LNCaP clone FGC (cell line): ENCODE measurements at places on chromosomes 12 and 14.

DNA sequence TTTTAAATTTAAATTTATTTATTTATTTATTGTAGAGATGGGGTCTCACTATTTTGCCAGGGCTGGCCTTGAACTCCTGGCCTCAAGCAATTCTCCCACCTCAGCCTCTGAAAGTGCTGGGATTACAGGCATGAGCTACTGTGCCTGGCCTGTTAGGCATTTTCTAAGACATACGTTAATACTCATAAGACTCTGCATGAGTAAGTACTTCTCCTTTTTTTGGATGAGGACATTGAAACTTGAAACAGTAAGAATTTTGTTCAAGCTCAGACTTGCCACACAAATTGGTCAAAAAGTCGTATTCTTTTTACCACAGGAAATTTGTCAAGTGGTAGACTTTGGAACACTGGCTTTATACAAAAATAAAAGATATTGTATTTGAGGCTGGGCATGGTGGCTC is 187.4 kb upstream of the RASSF8 start:
- no peak for DNase-seq

GRCh38 chr14:96362965-96363750 is at the start of the genes ATG2B and GSKIP:
TSS of gene ATG2B (minus strand) at chr14:96363341. CDS start at chr14:96362976, 365 bp downstream.
TSS of gene GSKIP (plus strand) at chr14:96363526. CDS start at chr14:96382248, 18,722 bp downstream.
- peak; percentile 74 for DNase-seq

DNA sequence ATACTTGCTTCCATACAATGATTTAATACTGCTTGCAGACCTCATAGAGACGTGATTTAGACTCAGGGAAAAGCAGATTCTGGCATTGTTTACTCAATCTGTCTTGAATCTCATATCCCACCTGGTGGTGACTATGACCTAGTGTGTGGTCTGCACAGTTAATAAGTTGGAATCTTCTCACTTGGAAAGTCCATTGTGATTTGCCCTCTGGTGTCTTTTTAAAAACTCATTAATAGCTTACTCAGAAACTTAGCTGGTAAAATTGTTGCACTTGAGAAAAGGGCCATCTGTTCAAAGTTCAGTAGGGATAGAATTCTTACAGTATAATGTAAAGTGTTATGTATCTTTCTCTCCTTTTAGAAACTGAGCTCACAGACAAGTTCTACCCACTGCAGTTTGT is 106.0 kb downstream of the PELI2 start:
- no peak for DNase-seq

GRCh38 chr12:1498199-1498740 is 96.1 kb downstream of the FBXL14 start:
- no peak for DNase-seq

- DNase-seq, result no peak
These were observed 152.5 kb downstream of the SAMD4A start for GRCh38 chr14:54719406-54719805.

DNA sequence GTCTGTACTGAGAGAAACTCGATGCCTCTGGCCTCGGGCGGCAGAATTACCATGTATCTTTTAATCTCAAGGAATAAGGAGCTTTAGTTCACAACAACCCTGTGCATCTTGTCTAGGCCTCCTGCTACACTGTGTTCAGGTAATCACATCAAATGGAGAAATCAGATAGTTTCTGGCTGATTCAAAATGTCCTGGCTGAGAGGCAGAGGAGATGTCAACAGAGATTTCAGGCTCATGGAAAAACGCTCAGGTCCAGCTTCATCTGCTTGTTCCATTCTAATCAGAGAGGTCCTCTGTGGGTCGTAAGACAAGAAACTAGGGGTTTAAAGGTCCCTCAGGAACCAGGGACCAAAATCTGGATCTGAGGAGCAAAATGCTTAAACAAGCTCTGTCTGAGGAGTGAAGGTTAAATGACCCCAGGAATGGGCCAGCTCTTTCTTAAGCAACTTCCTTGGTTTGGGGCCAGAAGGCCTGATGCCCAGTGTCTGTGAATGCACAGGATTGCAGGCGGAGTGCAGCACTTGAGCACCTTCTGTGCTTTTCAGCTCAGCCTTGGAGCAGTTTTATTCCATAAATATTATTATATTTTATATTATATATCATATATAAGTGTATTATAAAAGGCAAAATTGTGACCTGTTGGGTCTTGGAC is 170.2 kb upstream of the PRICKLE1 start:
- DNase-seq, result peak; percentile 66

GRCh38 chr14:92651758-92652406 is 96.5 kb downstream of the LGMN start:
- DNase-seq, result no peak

- no peak for DNase-seq
These were observed 122.1 kb downstream of the CPNE8 start for GRCh38 chr12:38783304-38783703.

DNA sequence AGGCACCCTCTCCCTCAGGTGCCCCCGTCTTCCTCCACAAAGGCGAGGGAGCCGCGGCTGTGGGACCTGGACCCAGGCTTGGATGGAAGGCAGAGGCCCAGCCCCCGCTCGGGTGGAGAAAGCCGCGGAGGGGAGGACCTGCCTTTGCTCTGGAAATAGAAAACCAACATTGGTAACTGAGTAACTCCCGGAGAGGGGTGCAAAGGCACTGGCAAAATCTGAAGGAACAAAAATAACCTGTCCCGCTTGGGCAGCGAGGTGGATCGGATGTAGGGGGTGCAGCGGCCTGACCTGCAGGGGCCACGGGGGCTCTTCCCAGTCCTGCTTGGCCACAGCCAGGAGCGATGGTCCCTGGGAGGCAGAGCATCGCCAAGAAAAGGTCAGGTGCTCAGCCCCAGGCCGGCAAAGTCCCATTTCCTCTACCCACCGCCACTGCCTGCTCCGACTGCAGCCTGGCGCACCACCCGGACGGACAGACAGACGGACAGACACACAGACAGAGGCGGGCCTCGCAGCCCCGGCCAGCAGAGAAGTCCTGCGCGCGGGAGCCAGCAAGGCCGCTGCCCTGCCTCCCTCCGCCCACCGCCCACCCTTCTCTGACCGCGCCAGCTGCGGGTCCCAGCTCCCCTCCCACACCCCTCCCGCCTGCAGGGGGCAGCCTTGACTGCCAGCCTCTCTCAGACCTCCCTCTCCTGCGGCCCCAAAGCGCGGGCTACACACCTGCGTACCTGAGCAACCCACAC is 21.4 kb upstream of the TMEM106C start:
- DNase-seq, result no peak

DNA sequence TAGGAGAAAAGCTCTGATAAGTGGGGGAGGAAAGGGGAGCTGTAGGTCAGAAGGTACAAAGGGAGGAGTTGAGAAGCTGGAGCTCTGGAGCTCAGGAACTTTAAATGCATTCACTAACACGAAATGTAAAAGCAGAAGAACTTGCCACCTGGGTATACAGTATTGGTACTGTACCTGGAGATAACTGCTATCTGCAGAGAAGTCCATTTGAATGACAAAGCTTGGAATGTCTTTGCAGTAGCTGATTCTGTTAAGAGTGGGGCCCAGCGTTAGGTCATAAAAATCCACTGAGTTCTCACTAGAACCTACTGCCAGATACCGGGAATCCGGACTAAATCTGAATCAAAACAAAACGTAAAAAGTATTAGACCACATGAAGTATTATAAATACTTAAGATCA is 55.6 kb downstream of the ZC3H14 start:
- no peak for DNase-seq

DNA sequence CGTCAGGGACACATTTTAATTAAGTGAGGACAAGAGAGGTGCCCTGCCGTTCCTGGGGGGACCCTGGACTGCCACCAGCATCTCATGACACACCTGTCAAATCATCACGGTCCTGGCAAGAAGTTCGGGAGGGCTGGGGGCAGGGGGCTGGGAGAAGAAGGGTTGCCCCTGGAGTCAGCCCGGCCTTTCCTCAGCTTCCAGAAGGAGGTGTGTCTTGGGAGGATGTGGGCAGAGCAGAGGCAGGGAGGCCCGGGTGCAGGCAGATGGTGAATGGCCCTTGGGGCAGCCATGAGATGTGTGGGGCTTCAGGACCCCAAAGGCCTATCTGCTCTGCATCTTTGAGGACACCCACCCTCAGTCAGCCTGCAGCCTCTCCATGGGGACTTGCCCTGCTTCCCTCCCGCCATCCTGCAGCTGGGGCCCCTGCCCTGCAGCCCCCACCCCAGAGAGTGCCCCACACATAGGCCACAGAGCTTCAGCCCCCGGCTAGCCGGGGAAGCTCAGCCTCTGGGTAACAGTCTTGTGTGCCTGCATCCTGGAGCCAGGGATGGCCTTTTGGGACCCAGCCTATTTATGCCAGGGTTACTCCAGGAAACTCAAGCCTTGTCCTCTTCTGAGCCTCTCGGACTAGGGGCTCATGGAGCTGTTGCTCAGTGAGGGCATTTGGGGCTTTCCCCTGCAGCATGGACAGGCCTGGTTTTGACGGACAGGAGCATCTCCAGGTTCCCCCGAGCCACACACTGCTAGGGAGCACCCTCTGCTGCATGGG is 178.5 kb downstream of the KIF26A start:
- no peak for DNase-seq

DNA sequence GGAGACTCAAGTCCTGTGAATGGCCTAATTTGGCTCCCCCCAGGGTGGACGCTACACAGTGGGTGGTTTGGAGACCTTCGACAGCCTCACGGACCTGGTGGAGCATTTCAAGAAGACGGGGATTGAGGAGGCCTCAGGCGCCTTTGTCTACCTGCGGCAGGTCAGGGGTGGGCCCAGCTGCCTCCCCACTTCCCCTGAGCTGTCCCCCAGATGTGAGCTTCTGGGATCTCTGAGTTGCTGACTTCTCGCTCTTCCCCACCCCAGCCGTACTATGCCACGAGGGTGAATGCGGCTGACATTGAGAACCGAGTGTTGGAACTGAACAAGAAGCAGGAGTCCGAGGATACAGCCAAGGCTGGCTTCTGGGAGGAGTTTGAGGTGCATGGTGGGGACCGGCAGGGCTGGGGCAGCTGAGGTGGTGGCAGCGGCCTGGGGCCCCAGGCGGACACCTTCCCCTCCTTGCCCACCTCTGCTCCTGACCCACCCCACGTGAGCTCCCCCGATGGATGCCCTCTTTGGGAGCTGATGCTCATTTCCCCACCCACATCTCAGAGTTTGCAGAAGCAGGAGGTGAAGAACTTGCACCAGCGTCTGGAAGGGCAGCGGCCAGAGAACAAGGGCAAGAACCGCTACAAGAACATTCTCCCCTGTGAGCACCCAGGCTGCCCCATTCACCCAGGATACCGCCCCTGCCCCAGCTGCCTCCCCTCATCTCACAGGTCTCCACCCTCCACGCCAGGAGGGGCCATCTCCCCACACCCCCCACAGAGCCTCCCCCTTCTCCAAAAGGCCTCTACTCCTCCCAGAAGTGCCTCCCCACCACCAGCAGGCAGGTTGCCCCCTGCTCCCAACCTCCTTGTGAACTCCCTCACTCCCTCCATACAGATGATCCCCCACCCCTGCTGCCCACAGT is 4.2 kb downstream of the PTPN6 start:
- no peak for DNase-seq

- DNase-seq, result no peak
These were observed 190.6 kb downstream of the CALM1 start for GRCh38 chr14:90587252-90587910.

DNA sequence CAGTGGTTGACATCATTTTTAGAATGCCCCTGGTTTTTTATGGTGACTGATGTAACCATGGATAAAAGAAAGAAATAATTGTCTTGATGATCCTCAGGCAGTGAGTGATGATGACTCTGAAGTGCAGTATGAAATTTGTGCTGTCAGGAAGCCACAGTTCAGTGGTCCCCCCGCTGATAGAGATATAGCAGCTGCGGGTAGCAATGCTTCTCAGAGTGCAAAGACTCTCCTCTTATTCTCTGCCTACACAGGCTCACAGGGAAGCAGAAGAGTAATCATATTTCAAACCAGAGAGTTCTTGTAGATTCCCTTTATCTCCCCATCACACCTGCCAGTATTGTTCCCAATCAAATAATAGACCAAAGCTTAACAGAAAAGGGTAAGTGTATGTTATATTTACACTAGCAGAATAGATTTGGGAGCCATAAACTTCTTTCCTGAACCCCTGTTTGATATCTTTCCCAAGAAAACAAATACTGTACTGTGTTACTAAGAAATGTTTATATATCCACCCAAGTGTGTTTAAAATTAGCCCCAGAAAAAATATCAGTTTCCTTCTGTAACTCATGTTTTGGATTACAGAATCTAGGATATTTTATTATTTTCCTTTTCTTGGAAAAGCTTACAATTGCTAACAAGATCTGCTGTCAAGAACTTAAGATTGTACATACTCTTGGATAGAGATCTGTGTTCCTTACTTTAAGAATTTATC is 1817.4 kb upstream of the FLRT2 start:
- no peak for DNase-seq

DNA sequence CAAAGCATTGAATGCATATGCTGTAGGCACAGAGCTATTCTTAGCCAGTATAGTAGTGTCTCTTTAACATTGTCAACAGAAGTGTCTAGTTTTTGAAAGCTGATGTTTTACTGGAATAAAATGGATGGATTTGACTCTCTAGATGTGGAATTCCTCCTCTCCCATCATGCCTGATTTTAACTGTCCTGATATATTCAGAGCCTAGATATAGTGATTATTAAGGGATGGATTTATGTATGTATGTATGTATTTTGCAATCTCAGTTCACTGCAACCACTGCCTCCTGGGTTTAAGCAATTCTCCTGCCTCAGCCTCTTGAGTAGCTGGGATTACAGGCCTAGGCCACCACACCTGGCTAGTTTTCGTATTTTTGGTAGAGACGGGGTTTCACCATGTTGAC is 144.8 kb upstream of the NAV3 start:
- DNase-seq, result no peak

DNA sequence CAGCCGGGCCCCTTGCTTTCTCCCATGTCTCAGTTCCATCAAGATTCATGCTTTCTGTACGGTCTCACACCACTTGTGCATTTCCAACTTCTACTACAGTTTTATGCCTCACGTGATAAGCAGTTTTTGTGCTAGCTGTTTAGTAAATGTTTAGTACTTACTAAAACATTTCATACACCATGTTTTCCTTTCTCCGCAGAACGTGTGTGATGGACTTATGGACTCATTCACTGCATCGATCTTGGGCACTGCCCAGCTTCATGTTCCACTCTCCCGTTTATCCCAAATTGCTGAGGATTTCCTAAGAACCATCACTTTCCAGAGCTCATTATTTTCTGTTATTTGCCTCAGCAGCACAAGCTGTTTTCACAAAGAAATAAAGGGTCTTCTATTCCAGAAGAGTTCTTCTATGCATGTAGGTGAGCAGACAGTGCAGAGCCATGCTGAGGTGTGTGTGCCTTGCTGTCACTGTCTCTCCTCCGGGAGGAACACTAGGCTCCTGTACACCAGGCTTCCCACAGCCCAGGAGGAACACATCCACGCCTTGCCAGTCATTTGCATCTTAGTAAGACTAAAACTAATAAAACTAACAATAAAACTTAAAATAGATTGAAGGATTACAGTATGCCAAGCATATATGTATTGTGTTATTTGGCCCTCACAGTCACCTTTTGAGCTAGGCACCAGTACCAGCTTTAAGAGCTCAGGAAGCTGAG is 90.3 kb upstream of the EEA1 start:
- DNase-seq, result no peak

DNA sequence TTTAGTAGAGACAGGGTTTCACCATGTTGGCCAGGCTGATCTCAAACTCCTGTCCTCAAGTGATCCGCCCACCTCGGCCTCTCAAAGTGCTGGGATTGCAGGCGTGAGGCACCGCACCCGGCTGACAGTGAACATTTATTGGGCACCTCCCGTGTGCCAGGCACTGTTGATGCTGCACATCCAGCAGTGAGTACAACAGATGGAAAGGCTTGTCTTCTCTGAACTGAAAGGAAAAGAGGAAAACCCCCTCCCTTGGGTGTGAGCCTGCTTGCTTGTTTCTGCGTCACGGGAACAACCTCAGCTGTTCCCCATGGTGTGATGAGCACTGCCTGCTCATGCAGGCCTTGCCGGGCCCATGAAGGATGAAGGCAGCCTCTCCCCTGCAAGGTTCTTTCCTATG is 39.5 kb downstream of the DGLUCY start:
- no peak for DNase-seq
